ENCODE measurements at places on chromosomes 7 and 10.

- DNase-seq, result no peak
These were observed 271.3 kb upstream of the CACNA2D1 start for GRCh38 chr7:82714883-82715282.

GRCh38 chr10:24370877-24371276 lies 161.9 kb downstream of the KIAA1217 start:
- no peak for DNase-seq

DNA sequence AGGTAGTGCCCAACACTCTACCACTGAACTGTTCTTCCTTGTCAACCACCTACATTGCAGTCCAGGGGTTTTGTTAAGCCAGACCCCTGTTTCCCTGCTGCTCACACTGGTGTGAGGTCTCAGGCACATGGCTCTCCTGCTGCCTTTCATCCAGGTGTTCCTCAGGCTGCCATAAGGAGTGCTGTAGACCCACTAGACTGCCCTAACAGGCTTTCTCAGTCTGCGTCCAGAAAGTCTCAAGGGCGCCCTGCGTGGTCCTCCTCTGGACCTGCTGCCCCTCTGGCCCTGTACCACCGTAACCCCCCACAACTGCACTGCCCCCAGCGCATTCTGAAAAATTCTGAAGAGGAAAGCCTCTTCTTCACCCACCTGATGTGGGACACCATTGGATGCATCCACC lies 225.7 kb upstream of the ANKRD30A start:
- DNase-seq, result no peak

- DNase-seq, result no peak
These were observed 133.5 kb upstream of the FEZF1 start for GRCh38 chr7:122438006-122438405.

DNA sequence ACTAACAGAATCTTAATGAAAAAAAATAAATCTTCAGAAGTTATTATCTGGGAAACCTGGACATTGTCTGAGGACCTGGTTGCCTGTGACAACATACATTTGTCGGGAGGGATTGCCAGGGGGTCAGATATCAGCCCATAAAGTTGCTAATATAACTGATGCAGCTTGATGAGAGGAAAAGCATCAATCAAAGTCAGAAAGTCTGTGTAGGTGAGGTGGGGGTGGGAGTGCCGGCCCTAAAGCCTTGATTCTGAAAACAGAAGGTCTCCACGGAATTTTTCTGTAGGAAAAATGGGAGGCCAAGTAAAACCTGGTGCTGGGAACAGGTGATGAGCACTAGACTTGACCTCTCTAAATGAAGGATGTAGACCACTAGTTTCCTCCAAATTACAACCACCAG lies 281.8 kb downstream of the FGFR2 start:
- DNase-seq, result no peak

DNA sequence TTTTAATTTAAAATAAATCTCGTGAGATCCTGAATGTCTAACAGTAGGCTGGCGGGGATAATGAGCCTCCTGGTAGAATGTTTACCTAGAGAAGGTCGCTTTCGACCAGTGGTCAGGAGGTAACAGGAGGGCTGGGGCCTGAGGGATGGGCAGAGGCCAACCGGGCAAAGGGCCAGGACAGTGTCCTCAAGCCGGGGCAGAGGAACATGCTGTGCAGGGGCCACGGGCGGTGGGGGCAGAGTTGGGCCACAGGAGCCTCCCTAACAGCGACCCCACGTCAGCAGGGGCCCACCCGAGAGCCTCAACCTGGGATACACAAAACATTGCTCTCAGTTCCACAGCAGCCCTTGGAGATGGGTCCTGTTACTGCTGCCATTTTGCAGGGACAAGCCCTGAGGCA lies 14.5 kb downstream of the CFAP46 start:
- no peak for DNase-seq

DNA sequence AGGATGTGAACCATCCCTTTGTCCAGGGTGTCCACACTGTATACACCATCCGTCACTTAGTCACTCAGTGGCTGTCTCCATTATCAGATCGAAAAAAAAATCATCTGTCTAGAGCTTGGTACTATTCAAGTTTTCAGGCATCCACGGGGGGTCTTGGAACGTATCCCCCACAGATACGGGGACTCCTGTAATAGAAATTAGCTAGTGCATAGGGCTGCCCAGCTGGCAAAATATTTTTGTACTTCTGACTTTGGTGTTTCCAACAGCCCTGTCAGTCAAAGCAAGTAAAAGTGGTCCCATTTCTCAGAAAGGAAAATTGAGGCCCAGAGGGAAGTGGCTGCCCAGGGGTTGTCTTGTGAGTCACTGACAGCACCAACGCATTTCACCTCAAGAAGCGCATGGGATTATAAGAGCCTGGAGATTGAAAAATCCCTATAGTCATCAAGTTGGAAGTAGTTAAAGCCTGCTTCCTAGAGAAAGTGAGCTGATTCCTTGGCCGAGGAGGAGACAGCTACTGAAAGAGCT lies 52.1 kb upstream of the SLC29A3 start:
- no peak for DNase-seq

GRCh38 chr7:79434867-79435266 lies 18.6 kb downstream of the MAGI2 start:
- peak; percentile 51 for DNase-seq

- no peak for DNase-seq
These were observed 41.0 kb upstream of the CDK1 start for GRCh38 chr10:60737242-60737641.

DNA sequence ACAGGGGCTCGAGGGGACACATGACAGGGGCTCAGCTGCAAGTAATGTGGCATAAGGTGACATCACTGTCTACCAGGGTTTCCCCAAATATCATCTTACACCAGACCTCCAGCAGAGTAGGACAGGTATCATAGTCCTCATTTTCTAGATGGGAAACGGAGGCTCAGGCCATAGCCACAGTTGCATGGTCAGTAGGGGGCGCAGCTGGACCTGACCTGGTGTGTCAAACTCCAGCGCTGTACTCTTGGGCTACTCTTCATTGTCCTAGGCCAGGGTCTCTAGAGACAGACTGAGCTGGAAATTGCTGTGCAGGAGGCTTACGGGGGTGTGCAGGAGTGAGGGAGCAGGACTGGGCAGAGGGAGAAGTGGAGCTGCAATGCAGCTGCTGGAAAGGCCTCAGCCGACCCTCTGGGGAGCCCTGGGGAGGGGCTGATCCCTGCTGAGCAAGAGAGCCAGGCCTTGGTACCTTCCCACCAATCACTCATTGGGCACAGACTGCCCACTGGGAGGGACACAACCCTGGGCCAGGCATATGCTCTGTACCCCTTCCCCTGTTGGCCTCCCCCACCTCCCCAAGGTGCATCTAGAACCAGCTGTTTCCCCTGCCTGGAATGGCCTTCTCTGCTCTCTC lies 89.9 kb downstream of the CDH23 start:
- peak; percentile 32 for DNase-seq

- no peak for DNase-seq
These were observed 28.2 kb upstream of the IL6 start for GRCh38 chr7:22698767-22699166.

DNA sequence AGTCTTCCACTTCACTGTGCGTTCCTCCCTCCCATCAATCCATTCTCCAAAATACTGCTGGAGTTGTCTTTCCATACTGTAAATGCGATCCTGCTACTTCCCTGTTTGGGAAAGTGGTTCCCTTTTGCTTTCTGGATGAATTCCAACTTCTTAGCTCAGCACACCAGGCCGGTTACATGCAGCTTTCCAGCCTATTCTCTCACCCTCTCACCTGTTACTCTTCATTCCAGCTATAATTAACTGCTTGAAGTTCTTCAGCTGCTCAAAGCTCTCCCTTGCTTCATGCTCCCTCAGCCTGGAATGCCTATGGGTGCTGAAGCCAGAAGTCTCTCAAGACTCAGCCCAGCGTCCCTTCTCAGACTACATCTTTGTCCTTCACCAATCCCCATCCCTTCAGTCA lies 6.0 kb upstream of the ZNRF2 start:
- no peak for DNase-seq

GRCh38 chr7:80467069-80467468 lies 44.8 kb downstream of the GNAT3 start:
- no peak for DNase-seq

DNA sequence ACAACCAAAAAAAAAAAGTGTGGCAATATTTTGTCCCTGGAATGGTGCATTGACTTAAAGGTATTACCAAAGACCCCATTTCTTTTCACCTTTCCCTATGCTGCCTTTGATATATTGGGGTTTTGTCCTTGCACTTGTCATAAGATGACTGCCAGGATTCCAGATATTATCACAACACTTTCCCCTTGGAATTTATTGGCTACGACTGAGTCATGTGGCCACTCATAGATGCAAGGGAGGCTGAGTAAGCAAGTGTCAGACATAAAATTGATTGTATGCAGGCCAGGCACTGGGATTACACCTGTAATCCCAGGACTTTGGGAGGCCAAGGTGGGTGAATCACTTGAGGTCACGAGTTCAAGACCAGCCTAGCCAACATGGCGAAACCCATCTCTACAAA lies 83.6 kb downstream of the PPP1R3C start:
- no peak for DNase-seq

GRCh38 chr7:101386558-101387231 lies 24.0 kb downstream of the COL26A1 start:
- DNase-seq, result no peak

GRCh38 chr7:33722383-33723101 lies 182.8 kb upstream of the BMPER start:
- DNase-seq, result peak; percentile 93

GRCh38 chr10:61942604-61943461 lies 41.3 kb downstream of the ARID5B start:
- no peak for DNase-seq

- no peak for DNase-seq
These were observed 3.5 kb upstream of the ENO4 start for GRCh38 chr10:116845823-116846222.

- no peak for DNase-seq
These were observed 238.9 kb upstream of the ETV1 start for GRCh38 chr7:14228341-14228740.

DNA sequence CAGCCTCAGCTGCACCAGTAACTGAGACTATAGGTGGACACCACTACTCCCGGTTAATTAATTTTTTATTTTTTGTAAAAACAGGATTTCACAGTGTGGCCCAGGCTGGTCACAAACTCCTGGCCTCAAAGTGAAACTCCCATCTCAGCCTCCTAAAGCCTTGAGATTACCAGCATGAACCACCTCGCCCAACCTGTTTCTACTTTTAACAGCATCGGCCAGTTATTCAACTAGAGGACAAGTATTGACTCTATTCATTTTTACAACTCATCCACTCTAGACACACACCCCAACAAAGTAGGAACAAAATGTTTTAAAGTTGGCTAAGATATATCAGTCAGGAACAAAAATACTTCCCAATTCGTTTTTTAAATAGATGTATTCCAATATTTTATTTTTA lies 334.8 kb downstream of the PARD3 start:
- no peak for DNase-seq

DNA sequence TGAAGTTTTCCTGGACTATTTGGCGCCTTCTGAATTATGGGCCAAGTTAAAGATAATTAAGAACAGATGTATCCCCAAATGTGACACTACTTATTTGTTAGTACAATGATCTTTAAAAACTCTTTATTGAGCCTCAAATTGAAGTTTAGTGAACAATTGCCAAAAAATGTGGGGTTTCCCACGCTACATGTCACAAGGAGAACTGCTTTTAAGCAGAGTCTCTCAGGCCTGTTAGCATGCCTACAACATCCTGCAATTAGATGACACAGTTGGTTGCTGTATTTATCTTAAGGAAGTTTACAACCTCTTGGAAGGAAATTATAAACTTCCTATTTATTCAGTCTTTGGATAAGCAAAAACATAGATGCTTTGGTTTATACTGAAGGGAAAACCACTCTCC lies 733.0 kb downstream of the TNS3 start:
- no peak for DNase-seq

DNA sequence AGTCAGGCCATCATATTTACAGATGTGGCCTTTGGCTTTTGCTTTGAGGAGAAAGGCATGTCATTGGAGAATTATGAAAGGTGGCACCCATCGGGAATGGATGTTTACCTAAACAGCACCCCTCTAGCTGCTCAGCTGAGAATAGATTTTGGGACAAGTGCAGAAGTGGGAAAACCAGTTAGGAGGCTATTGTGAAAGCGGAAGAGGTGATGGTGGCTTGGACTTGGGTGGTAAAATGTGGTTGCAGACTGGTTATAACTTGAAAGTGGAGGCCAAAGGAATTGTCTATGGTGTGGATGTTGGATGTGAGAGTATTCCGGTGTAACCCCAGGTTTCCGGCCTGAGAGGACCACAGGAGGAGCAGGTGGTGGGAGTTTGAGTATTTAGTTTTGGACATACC lies 5.2 kb upstream of the SLC12A9 start:
- DNase-seq, result no peak

DNA sequence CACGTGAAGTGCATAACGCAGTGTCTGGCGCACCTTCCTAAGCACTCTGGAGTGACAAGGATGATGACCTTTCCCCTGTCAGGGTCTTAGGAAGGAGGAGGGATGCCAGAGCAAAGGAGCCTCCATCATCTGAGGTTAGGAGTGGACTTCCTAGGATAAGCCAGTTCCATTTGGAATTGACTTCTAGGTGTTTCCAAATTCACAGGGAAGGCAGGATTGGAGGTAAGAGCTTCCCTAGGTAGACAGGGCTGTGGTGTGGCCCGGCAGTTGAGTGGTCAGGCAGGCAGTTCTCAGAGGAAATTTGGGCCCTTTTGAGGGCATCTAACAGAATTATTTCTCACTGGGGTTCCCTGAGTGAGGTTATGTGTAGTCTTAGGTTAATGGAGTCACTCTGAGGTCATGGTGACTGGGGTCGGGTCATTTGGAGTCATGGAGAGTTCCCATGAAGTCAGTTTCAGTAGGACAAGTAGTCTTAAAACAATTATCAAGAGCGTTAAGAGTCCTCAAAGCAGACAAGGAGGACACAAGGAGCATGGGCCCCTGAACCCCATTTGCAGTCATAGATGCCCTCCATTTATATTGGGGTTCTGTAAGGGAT lies 8.2 kb downstream of the PPIF start:
- no peak for DNase-seq

DNA sequence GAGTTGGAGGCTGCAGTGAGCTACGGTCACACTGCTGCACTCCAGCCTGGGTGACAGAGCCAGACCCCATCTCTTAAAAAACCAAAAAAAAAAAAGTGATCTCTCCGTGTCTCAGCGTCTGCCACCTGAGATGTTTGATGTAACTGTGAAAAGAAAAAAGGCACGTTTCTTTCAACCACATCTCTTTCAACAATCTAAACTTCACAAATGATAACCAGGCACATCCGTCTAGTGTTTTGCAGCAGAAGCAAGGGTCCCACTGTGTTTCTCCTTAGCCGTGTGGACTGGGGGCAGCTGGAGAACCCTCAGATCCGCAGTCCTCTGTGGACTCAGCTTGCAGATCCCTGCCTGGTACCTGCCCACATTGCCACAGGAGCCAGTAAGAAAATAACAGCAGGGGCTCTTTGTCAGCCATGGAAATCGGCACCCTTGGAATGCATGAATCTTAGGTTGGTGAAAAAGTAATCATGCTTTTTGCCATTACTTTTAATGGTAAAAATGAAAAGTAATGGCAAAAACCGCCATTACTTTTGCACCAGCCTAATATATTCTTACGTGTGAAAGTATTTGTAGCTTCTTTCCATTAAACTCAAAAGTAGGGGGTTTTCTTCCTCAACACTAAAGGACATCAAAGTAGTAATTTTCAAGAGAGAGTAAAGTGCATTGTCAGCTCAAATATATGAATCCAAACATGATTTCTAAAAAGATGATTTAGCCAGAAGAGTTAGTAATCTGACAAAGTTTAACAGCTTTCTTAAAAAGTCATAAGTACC lies 276.5 kb downstream of the CCDC3 start:
- no peak for DNase-seq

GRCh38 chr10:93465806-93466675 lies 16.1 kb downstream of the MYOF start:
- peak; percentile 96 for DNase-seq
